Umbilical cord (tissue), 2 donors: ENCODE measurements at places on chromosomes 11 and 22.

- DNase-seq, result peak; percentile 58
Measured at GRCh38 chr11:59802639-59803176, 7.9 kb downstream of the MRPL16 start.

DNA sequence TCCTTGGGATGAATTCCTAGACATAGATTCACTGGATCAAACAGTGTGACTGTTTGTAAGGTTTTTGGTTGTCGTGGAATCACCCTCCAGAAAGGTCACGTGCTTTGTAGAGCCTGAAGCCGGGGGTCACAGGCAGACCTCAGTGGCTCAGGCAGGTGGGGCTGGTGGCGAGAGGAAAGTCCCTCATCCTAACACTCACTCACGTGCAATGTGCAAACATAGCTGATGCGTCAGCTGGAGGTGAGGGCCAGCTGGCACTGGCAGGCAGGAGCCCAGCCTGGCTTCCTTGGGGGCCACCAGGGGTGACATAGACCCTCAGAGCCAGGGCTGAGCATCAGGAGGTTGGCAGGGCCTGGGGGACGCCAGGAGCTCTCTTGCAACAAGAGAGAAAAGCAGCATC is 90.0 kb downstream of the ARHGAP8 start:
- DNase-seq, result no peak

DNA sequence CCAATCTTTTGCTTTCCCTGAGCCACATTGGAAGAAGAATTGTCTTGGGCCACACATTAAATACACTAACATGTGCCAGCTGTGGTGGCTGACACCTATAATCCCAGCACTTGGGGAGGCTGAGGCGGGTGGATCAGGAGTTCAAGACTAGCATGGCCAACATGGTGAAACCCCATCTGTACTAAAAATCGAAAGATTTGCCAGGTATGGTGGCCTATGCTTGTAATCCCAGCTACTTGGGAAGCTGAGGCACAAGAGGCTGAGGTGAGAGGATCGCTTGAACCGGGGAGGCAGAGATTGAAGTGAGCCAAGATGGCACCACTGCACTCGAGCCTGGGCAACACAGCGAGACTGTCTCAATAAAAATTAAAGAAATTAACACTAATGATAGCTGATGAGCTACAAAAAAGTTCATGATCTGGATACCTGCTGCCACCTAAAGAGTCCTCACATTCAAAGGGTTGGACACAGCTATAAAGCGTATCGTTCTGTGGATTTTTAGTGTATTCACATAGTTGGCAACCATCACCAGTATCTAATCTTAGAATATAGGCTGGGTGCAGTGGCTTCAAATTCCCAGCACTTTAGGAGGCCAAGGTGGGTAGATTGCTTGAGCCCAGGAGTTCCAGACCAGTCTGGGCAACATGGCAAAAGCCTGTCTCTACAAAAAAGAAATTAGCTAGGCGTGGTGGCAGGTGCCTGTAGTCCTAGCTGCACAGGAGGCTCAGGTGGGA is 3.4 kb upstream of the LDHC start:
- DNase-seq, result no peak

DNA sequence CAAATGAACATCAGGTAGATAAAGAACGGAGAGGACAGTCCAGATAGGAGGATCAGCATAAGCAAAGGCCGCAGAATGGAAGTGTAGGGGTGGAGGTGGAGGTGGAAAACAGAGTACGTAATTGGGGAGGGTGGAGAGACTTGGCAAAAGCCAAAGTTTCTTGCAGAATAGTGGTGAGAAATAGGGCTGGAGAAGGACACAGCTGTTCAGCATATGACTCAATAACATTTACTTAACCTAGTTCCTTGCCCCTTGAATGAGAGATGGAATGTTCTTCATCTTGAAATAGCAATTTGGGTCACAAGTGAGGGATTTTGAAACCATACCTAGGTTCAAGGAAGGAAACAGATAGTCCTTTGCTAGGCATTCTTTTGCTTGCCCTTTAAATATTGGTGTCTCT is 235.9 kb upstream of the ARHGAP20 start:
- no peak for DNase-seq

DNA sequence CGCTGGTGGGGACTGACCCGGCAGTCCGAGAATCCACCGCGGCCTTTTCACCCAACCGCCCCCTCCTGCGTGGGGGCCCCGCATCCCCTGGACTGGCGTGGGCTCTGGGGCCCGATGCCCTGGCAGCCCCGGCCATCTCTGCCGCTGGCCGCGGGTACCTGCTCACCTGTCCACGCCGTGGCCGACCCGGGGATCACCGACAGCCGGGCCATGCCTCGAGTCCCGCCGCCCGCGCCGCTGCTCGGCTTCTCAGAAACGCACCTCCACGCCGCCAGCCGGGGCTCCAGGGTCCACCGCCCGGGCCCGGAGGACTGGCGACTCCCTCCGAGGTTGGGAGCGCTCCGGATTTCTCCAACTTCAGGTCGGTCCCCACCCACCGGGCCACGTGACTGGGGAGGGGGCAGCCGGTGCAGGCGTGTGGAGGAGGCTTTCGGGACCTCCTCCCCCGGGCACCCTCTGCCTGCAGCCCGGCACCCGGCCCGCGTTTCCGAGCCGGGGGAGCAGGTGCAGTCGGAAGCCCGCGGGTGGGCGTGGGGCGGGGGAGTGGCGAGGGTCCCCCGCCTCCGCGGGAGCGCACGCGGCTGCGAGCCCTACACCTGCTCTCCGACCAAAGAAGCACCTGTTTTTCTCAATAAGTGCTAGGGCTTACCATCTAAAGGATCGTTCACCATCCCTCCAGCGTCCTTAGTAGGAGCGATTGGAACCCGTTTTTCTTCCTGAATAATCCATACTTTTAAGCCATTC is 554 bp upstream of the NRIP3 start:
- no peak for DNase-seq

- no peak for DNase-seq
Measured at GRCh38 chr11:66636411-66636810, 2.1 kb upstream of the RBM4 start.

- DNase-seq, result peak; percentile 19
Measured at GRCh38 chr22:46367707-46368191, 32.2 kb downstream of the TRMU start.

- no peak for DNase-seq
Measured at GRCh38 chr11:61194981-61195695, 8.2 kb upstream of the PGA3 start.

DNA sequence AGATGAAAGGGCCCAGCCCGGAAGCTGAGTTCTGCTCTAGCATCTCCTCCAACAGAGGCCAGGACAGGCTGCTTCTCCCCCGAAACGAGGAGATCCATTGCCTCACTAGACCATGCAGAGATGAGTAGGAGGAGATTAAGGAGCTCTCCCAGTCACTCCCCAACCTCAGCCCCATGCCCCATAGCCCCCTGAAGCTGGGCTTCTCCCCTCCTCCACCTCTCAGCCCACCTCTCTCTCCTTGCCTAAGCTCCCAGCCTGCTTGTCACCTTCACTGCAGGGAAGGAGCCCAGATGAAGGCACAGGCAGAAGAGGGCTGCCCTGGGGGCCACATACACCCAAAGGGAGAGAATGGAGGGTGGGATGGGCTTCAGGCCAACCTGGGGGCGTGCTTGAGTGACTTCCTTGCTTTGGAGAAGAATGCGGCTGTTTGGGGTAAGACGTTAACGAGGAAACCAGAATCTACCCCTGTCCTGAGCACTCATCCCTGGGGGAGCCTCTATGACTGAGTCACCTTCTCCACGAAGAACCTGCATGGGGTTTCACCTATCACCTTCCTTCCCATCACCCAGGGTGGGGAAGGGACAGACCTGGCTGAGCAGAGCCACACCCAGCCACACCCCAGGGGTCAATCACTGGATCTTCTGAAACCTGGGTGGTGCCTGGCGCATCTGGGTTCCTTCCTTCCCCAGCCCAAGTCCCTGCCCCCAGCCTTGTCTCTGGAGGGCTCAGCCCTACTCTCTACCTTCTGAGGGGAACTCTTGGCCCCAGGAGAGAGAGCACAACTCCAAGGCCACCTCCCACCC is 11.6 kb upstream of the GNAZ start:
- DNase-seq, result no peak

GRCh38 chr11:117381481-117382387 is 54.1 kb downstream of the CEP164 start:
- no peak for DNase-seq

DNA sequence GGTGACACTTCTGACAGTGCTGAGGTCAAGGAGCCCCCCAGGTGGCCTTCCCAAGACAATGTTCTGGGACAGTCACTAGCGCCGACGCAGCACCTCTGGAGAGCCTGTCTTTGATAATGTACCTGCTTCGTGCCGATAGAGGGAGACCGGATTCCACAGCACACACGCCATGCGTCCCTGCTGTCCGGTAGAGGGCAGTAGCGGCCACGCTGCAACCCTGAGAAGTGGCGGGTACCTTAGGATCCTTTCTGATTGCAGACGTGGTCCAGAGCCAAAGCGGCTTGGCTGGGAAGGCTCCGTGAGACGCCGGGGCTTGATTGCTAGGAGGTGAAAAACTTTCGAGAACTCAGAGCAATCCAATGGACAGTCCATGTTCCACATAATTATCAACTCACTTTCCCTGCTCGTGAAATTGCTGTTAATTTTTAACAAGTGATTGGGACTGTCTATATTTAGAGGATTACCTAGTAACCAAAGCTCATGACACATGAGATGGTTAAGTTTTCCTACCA is 11.4 kb upstream of the BARX2 start:
- DNase-seq, result peak; percentile 86

DNA sequence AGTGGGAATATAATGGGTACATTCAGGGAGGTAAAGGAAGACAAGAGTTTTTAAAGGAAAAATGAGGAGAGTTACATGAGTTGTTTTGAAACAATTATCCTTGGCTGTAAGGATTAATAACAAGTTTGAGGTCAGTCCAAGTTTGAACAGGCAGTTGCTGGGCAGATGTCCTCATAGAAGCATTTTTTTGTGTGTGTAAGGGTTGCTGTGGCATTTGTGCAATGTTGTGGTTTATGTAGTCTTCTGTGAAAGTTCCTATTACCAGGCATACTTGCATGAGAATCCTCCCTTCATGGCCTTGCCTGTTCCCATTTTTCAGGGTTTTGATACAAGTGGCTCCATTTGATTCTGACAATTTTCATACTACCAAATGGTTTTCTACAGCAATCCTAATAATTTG is 400.2 kb downstream of the KCNA4 start:
- no peak for DNase-seq

- no peak for DNase-seq
Measured at GRCh38 chr11:58837707-58838388, 6.7 kb downstream of the GLYATL2 start.

DNA sequence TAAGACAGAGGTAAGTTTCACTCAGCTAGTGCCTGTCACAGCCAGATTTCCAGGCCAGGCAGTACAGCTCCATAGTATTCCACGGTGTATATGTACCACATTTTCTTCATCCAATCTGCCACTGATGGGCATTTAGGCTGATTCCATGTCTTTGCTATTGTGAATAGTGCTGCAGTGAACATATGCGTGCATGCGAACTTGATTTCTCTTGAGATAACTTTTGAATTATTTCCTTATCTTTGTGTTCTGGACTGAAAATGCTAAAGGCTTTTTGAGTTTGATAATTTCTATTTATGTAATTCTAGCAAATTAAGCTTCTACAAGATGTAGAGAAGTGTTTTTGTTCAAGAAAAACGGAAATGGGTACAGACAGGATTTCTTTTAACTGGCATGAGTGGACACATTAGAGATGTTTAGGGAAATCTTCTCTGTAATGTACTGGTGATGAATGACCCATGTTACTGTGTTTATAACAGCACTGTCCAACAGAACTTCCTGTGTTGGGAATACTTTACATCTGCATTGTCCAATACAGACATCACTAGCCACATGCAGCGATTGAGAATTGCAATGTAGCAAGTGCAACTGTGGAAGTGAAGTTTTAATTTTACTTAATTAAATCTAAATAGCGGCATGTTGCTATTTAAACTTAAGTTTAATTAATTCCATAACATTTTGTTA is 151.3 kb downstream of the CADM1 start:
- DNase-seq, result no peak

DNA sequence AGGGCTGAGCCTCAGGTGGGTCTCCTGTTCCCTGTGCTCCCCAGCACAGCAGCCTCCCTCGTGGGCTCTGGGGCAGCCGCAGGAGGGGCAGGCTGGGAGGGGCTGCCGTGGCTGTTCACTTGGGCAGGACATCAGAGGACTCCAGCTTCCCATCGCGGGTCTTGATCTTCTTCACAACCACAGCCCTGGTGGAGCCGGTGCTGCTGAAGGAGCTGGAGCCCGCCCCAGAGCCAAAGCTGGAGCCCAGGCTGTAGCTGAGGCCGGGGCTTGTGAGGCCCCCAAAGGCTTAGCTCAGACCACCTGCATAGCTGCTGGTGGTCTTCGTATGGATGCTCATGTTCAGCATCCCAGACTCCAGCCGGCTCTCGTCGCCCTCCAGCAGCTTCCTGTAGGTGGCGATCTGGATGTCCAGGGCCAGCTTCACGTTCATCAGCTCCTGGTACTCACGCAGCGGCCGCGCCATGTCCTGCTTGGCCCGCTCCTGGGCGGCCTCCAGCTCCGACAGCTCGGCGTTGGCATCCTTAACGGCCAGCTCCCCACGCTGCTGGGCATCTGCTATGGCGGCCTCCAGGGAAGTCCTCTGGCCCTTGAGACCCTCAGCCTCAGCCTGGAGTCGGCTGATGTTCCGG is 126.1 kb downstream of the NECTIN1 start:
- no peak for DNase-seq

- DNase-seq, result peak; percentile 64
Measured at GRCh38 chr22:42080287-42080686, 787 bp downstream of the SMDT1 start.

DNA sequence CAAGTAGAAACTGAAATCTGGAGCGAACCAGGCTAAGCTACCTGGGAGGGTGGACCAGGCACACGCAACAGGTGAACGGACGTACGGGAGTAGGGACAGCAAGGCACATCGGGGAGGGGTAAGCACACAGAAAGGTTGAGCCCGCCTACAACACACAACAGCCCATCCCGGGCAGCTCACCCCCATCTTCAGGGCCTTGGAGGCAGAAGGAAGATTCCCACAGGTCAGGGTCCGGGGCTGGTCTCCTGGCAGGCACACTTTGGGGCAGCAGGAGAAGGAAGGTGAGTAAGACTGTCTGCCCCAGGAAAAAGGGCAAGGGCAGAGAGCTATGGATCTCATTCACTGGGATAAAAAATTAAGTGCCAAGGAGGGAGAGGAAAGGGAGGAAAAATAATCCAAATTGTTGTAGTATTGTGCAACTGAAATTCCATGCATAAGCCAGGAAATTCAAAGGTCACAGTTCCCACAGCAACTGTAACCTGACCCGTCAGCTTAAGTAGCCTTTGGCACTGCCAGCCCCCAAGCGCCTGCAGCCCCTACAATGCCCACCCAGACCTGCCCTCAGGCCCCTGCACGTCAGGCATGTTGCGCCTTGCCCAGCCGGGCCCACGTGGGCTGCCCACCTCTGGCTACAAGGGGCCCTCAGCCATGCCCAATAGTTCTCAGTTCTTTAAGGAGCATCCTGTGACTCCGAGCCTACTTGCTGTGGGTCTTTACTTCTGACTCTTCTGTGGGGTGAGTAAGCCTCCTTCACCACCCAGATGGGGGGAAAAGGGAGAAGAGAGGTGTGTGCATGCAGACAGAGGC is 51.8 kb downstream of the MICAL3 start:
- peak; percentile 60 for DNase-seq

GRCh38 chr11:199004-199581 is 6.2 kb downstream of the SCGB1C1 start:
- no peak for DNase-seq

- no peak for DNase-seq
Measured at GRCh38 chr11:95595973-95596489, 193.6 kb downstream of the FAM76B start.

- DNase-seq, result no peak
Measured at GRCh38 chr11:72227316-72228228, 3.0 kb downstream of the INPPL1 start.
